ENCODE measurements at places on chromosomes 2 and 18.

DNA sequence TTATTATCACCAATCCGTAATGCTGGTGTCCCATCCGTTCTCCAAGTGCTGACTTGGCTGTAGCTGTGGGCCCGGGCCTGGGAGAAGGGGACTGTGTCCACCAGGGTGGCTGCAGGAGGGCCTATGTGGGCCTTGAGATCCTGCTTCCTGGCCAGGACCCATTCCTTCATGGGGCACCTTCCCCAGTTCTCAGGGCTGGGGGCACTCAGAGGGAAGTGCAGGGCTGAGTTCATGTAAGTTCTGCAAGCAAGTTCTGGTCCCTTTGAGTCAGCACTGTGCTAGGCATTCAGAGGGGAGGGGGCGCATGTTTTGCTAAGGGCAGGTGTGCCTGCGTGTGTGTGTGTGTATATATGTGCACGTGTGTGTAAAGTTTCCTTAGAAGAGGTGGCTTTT, 94.0 kb downstream of the GLI2 start:
- no peak for DNase-seq

DNA sequence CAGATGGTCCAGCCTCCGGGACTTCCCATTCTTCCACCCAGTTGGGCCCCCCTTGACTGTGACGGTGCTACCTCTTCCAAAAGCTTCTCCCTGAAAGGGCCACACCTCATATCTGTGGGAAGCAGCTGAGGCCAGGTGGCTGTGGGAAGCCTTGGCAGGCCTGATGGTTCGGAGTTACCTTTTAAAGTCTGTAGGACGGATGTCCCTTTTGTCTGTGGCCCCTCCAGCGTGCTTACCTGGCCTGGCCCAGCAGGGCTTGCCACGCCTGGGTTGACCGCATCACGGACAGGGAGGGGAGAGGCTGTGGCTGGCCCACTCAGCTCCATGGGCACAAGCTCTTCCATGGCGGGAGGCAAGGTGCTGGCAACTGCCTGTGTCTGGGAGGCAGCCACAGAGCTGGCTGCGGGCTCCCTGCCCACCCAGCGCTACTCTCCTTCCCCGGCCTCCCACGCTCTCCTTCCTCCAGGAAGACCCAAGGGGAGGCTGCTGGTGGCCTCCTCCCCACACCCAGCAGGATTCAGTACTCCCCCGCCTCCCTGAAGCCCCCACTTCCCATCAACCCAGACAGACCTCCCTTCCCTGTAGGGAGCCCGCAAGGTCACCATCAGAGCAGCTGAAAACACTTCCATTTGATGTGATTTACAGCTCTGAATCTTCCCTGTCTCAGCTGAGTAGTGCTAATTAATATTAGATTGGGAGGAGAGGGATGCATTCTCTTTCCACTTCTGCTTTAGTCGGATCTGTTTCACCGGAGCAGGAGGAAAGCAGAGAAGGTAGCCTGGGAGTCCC, 52.8 kb downstream of the EDAR start:
- no peak for DNase-seq

DNA sequence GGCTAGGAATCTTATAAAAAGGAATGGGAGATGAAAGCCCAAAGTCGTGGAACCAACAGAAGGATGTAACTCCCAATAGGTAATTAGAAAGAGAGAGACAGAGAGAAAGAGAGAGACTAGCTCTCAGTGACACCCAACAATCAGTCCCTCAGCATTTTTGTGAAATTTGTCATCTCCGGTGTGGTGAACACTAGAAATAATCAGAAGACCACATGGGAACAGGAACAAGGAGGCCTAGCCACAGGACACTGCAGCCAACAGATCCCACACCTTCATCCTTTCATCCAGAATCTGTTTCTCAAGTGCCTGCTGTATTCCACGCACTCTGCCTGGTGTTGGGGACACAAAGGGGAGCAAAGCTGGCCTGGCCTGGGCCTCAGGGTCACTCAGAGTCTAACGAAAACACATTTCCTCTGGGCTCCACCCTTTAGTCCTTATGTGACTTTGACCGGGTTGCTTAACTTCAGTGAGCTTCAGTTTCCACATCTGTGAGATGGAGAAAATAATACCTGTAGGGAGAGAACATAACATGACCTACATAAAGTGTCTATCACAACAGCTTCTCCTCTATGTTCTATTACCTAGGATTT, 53.1 kb downstream of the EHD3 start:
- DNase-seq = peak; percentile 41

GRCh38 chr2:9538000-9538507, 17.6 kb downstream of the ADAM17 start:
- peak; percentile 94 for DNase-seq

- peak; percentile 61 for DNase-seq
Observed at GRCh38 chr2:85413592-85414420, 3.6 kb upstream of the CAPG start.

GRCh38 chr2:111900859-111901258, 2.5 kb downstream of the MERTK start:
- peak; percentile 62 for DNase-seq

DNA sequence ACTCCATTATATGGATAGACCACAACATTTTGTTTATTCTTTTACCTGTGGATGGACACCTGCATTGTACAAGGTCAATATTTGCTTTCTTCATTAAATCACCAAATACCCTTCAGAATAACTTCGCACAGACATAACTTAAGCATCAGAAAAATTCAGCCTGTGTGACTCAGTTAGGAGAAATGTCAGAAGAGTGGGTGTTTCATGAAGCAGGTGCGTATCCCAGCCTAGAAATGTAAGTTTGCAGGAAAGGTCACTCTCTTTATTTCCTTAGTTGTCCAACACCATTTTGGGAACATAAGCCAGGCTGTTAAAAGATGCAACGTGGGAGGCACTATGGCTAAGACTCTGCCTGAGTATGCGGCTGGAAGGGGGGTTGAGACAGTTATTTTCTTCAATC, 48.6 kb upstream of the FHL2 start:
- DNase-seq = no peak

- DNase-seq = no peak
Observed at GRCh38 chr2:43391201-43391877, 164.9 kb upstream of the ZFP36L2 start.

GRCh38 chr2:164599954-164600589, 21.2 kb downstream of the GRB14 start:
- peak; percentile 93 for DNase-seq

DNA sequence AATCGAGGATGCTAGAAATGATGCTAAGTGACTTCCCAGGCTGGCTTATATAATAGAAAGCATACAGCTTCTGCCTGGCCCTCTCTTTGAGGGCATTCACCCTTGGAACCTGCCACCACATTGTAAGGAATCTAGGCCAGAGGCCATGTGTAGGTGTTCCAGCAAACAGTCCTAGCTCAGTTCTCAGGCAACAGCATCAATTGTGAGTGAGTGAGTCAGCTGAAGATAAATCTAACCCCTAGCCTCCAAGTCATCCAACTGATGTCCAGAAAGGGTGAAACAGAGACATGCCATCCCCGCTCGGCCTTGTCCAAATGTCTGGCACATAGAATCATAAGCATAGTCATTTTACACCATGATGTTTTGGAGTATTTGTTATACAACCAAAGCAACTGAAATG, 324.3 kb upstream of the KLHL14 start:
- no peak for DNase-seq

GRCh38 chr2:236857246-236857645, 228.4 kb upstream of the COPS8 start:
- no peak for DNase-seq

DNA sequence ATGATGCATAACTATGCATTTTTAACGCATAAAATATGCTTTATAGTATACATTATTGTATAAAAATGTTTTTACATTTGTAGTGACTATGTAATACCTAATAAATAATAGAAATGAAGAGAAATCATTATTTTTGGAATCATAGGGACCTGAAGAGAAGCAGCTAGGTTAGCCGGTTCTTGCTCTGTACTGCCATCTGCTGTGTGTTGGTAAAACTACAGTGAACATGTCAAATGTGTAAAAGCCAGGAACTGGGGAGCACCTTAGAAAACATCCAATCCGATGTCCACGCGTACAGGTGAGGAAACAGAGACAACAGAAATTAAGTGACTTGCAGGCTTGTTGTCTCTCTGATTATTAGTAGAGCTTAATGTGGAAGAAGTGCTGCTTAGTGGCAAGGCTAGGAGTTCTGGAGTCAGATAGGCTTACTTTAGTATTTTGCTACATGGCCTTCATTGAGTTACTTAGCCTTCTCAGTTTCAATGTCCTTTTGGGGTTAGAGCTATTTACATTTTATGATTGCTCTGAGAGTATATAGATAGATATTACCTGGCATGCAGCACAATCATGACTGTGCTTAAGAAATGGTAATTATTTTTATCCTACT, 386.5 kb downstream of the DLGAP1 start:
- DNase-seq = peak; percentile 63

DNA sequence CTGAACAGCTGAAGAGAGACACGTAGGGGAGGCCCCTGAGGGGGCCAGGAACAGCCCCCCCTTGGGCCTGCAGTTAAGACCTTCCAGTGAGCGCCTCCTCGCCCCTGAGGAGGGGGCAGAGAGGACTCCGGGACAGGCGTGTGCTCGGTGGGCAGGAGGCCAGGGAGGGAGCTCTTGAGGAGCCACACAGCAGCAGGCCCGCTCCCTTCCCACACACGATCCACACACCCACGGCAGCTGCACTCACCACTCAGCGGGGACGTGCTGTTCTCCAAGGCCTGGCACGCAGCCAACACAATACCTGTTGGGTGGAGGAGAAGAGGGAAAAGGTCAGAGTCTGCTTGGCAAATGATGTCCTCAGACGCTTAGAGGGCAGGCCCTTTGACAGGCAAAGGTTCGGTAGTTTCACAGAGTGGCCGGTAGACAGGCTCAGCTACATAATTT, 39.0 kb downstream of the TGFA start:
- DNase-seq = no peak

DNA sequence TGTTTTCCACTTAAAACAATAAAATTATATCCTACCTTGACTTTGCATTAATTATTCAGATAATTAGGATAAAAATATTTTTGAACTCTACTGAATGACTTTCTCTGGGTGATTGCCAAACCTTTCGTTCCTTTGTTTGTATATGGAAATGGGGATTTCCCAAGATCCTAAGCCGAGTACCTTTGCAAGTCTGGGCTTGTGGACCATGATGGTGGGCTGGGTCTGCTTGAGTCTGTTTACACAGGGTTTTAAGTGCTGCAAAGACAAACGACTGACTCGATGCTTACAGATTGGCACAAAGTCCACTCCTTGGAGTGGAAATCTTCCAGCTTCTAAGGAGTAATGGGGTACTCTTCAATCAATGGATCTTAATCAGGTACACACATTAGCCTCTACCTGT, 659.5 kb downstream of the TSN start:
- no peak for DNase-seq

GRCh38 chr2:207039225-207039624, 99.9 kb downstream of the CPO start:
- no peak for DNase-seq

- DNase-seq = no peak
Observed at GRCh38 chr2:182023235-182023634, 37.6 kb downstream of the PPP1R1C start.

- no peak for DNase-seq
Observed at GRCh38 chr2:149185942-149186490, 144.4 kb upstream of the LYPD6 start.

Data from choroid plexus epithelial cell (primary cell).